ENCODE measurements at places on chromosomes 13 and 19.

DNA sequence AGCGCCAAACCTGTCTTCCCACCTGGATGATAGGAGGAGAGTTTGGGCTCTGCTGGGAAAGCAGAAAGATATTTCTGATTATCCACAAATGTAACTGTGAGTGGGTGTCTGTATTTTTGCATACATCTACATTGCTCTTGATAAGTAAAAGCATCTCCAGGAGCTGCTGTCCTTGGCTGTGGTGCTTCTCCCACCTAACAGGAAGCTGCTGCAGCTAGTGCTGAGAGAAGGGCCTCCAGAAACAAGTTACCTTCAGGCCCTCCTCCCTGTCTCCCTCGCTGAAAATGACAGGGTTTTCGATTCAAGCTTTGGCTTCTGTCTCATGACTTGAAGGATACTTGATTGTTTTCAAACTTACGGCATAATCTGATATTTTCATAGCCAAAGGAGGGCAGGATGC lies 90.1 kb downstream of the FOXO1 start:
- DNase-seq, result no peak

- no peak for DNase-seq
Measured at GRCh38 chr13:64413529-64413928, 2816.6 kb downstream of the PCDH9 start.

DNA sequence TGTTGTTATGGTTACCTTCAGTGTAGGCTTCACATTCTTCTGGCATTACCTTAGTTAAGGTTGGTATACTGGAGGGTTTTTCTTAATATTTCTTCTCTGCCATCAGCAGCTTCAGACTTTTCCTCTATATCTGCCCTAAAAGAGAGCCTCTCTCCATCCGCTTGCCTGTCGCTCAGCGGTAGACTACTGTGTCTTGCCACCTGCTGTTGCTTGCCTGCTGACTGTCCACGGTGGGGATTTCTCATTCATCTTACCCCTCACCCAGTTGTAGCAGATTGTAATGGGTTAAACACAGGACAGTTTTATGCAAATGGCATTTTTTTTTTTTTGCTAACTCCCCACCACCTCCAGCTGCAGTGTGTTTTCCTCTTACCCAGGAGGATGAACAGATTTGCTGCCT lies 577.2 kb downstream of the SLITRK5 start:
- DNase-seq, result no peak

DNA sequence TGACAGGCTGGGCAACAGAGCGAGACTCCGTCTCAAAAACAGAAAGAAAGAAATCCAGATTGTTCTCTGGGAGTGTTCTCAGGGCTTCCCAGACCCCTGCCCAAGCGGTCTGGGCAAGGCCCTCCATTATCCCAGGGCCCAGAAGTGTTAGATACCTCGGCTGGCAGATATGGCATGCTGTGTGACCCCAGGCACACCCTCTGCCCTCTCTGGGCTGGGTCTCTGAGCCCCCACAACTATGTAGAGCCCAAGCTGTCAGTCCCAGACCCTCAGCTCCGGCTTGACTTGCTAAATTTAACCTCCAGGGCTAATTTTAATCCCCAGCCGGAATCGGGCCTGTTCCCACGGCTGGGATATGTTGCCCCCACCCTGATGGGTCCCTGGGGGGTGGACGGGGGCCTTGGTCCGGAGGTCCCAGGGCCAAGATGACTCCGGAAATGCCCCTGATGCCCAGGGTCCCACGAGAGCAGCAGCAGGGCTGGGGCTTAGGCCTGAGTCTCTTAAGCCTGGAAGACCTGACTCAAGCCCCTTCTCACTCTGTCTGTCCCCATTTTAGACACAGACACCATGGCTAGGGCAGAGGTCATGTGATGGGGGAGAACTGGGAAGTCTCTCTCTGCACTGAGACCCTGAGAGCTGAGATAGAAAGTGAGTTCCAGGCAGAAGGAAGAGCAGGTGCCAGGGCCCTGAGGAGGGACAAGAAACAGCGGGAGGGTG lies 14.5 kb upstream of the TMEM161A start:
- no peak for DNase-seq

GRCh38 chr13:22874839-22875238 lies 305.9 kb upstream of the SGCG start:
- no peak for DNase-seq

- DNase-seq, result peak; percentile 70
Measured at GRCh38 chr13:29435125-29435911, 160.2 kb downstream of the SLC7A1 start.

- peak; percentile 10 for DNase-seq
Measured at GRCh38 chr19:56066152-56067023, 54.7 kb downstream of the ZNF787 start.

DNA sequence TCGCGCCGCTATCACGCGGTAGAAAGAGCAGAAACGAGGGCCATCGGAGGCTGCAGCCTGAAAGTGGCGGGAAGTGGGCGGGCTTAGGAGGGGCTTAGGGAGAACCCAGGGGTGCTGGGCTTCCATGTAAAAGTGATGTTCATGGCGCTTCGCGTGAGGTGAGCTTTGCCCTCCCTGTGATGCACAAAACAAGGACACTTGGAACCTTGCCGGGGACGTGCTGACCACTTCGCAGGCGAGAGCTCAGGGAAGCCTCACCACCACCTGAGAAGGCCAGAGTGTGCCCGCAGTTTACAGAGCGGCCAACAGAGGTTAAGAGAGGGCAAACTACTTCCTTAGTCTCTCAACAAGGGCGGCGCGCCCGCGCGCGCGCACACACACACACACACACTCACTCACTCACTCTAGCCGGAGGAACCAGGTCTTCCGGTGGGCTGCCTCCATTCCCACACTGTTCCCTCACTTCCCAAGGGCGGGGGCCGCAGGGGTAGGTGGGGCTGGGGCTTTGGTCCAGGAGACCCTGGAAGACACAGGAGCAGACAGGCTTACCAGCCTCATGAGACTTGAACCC lies 651 bp downstream of the GAPDHS start:
- DNase-seq, result no peak

GRCh38 chr13:79796136-79796535 lies 315.2 kb downstream of the NDFIP2 start:
- DNase-seq, result no peak

- DNase-seq, result no peak
Measured at GRCh38 chr19:54918499-54918898, 12.6 kb downstream of the NCR1 start.

DNA sequence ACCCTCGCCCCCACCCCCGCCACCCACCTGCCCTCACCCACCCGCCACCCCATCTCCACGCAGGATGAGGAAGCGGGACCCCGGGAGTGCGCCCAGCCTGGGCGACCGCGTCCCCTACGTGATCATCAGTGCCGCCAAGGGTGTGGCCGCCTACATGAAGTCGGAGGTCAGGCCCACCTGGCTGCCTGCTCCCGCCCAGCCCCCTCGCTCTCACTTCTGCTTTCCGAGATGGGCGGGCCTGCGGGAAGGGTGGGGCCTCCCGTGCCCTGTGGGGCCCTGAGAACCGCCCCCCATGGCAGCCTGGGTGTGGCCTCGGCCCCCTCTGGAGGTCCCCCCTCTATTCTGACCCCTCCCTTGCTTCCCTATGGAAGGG lies 3.1 kb upstream of the SPIB start:
- DNase-seq, result no peak

Data from muscle of back (tissue), 13 donors.